Effector memory CD4-positive, alpha-beta T cell (primary cell): ENCODE measurements at places on chromosomes 12 and 14.
A peak's percentile ranks its signal among the peaks of the same experiment; 100 is the strongest.

- no peak for DNase-seq
These were observed 319.3 kb upstream of the SOX5 start for GRCh38 chr12:24268663-24269186.

DNA sequence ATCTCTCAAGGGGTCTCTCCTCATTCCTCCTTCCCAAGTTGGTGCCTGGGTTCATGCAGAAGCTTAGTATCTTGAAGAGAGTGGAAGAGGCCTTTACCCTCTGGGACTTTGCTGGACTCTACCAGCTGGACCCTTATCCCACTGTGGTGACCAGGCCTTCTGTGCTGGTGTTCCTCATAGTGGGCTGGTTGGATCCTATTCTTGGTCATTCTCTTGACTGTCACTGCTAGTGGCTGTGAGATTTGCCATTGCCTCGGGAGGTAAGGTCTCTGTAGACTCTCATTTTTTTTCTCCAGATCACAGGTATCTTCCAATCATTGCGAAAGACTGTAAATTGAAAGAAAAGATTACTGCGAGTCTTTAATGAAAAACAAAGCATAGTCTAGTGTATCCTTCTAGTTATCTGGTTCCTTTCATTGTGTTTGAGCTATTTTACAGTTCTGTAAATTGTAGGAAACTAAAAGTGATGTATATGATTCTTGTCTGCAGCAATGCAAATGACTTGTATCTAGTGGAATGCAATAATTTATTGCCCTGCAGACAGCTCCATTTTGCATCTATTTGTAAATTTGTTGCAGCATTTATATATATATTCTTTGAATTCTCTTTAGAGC lies 217.9 kb downstream of the AEBP2 start:
- DNase-seq, result no peak

- peak; percentile 48 for DNase-seq
- no peaks in the 10 kb centered on the region for H3K36me3 ChIP-seq
- H3K4me3 ChIP-seq, result peak overlapping the region; percentile 49
- H3K27ac ChIP-seq, result peak overlapping the region; percentile 65
- H3K4me1 ChIP-seq, result peaks cover 26% of the 10 kb centered on the region
These were observed 75.2 kb downstream of the PITPNM2 start for GRCh38 chr12:123075646-123076171.

- H3K27me3 ChIP-seq, result no peaks in the 10 kb centered on the region
- H3K27ac ChIP-seq, result no peak overlapping the region
- no peaks in the 10 kb centered on the region for H3K4me1 ChIP-seq
- DNase-seq, result no peak
- H3K4me3 ChIP-seq, result no peak overlapping the region
- H3K36me3 ChIP-seq, result no peaks in the 10 kb centered on the region
These were observed 400.6 kb downstream of the RGS6 start for GRCh38 chr14:72332871-72333270.

DNA sequence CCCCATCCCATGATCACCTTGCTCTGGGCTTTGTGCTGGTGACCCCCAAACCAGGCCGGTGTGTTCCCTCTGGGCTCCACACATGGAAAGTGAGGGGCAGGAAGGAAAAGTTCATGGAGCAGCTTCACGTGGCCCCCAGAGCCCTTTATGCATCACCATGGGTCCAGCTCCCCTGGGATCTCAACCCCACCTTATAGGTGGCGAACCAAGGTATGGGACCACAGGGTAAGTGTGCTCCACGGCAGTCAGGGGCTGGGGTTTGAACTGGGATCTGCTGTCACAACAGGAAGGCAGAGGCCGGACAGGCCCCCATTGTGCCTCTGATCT lies 7.4 kb upstream of the BEGAIN start:
- H3K4me1 ChIP-seq, result no peaks in the 10 kb centered on the region
- no peak overlapping the region for H3K4me3 ChIP-seq
- DNase-seq, result no peak
- no peaks in the 10 kb centered on the region for H3K36me3 ChIP-seq

DNA sequence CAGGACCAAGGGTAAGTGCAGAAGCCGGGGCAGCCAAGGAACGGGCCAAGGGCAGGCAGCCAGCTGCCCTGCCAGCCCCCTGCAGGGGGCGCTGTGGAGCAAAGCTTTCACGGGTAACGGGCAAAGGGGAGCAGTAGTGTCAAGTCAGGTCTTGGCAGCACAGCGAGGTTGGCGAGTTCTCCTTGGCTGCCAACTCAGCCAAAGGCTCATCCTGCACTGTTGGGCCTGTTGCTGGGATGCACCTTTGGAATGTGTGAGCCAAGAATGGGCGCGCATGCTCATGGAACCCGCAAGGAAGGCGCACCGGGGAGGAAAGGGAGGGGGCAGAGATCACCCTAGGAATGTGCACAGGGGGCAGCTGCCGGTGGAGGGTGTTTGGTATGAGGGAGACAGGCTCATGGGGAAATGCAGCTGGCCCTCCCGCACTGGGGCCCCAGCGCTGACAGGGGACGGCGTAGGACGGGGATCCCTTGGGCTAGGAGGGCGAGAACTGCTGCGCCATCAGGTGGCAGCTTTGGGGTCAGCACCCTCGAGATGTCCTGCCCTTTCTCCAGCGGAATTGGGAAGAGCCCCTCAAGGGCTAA lies 138.0 kb downstream of the ASCL4 start:
- H3K27me3 ChIP-seq, result peaks cover 7% of the 10 kb centered on the region
- peak; percentile 25 for DNase-seq
- no peak overlapping the region for H3K27ac ChIP-seq
- no peaks in the 10 kb centered on the region for H3K36me3 ChIP-seq
- no peaks in the 10 kb centered on the region for H3K4me1 ChIP-seq
- no peak overlapping the region for H3K4me3 ChIP-seq

- H3K4me3 ChIP-seq, result no peak overlapping the region
- no peak overlapping the region for H3K27ac ChIP-seq
- no peak for DNase-seq
- H3K27me3 ChIP-seq, result no peaks in the 10 kb centered on the region
These were observed 157.9 kb upstream of the GRIP1 start for GRCh38 chr12:66836623-66837310.

GRCh38 chr12:120000556-120000955 lies 11.5 kb downstream of the BICDL1 start:
- H3K36me3 ChIP-seq, result peaks cover 24% of the 10 kb centered on the region
- H3K4me3 ChIP-seq, result no peak overlapping the region
- H3K27ac ChIP-seq, result no peak overlapping the region
- DNase-seq, result no peak
- H3K4me1 ChIP-seq, result no peaks in the 10 kb centered on the region

GRCh38 chr12:48447755-48448154 lies 24.6 kb upstream of the ANP32D start:
- DNase-seq, result no peak
- H3K27me3 ChIP-seq, result no peaks in the 10 kb centered on the region
- no peak overlapping the region for H3K27ac ChIP-seq
- H3K4me3 ChIP-seq, result no peak overlapping the region
- no peaks in the 10 kb centered on the region for H3K36me3 ChIP-seq

DNA sequence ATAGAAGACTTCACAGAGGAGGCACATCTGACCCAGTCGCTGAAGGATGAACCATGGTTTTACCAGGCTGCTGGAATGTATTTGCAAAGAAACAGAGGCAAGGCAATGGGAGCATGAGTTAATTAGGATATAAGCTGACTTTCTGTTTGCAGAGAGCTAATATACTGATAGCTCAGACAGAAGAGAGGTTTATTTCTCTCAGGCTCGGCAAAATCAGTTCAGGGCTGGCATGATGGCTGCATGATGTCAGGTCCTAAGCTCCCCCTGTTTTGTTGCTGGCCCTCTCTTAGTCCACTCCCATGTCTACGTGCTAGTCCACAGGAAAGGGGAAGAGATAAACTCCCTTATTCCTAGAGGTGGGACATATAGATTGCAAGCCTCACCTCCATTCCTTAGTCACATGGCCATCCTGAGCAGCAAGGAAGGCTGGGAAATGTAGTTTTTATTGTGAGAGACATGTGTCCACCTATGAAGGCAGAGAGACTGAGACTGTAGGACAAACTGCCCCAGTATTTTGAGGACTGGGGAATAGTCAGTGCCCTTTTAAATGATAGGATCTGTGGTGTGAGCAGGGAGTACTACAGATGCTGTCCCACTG lies 224.5 kb downstream of the VRK1 start:
- no peak overlapping the region for H3K27ac ChIP-seq
- H3K27me3 ChIP-seq, result no peaks in the 10 kb centered on the region
- H3K4me1 ChIP-seq, result no peaks in the 10 kb centered on the region
- no peaks in the 10 kb centered on the region for H3K36me3 ChIP-seq

DNA sequence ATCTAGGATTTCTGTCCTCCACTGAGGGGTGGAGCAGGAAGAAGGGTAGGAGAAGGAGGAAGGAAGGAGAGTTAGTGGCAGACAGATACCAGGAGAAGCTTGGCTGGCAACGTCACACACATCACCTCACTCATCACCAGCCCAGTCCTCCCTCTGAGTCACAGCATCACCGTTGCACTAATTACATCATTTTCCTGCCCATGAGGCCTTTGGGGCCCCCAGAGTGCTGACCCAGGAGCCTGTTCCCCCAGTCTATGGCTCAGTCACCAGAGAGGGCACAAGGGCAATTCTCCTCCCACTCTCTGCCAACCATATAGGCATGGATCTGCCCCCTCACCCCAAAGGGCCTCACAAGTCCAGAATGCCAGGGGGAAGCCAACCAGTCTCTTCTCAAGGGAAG lies 4.6 kb downstream of the RND1 start:
- peaks cover 10% of the 10 kb centered on the region for H3K4me1 ChIP-seq
- peaks cover 12% of the 10 kb centered on the region for H3K27me3 ChIP-seq
- no peak overlapping the region for H3K27ac ChIP-seq
- DNase-seq, result no peak
- H3K36me3 ChIP-seq, result no peaks in the 10 kb centered on the region

GRCh38 chr12:56160193-56160763 lies 2.1 kb downstream of the MYL6 start:
- peaks cover 33% of the 10 kb centered on the region for H3K4me1 ChIP-seq
- H3K36me3 ChIP-seq, result peaks cover 43% of the 10 kb centered on the region
- no peaks in the 10 kb centered on the region for H3K27me3 ChIP-seq

DNA sequence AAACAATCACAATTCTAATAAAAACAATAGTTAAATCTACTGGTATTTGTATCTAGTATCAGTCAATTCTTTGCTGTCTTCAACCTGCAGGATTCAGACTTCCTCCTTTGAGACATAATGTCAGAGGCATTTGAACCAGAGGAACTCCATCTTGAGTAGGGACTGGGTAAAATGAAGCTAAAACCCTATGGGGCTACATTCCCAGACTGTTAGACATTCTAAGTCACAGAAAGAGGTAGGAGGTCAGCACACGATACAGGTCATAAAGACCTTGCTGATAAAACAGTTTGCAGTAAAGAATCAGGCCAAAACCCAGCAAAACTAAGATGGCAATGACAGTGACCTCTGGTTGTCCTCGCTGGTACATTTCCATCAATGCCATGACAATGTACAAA lies 48.2 kb upstream of the MAP3K9 start:
- no peak overlapping the region for H3K4me3 ChIP-seq
- H3K27ac ChIP-seq, result no peak overlapping the region
- H3K4me1 ChIP-seq, result no peaks in the 10 kb centered on the region
- H3K36me3 ChIP-seq, result no peaks in the 10 kb centered on the region

DNA sequence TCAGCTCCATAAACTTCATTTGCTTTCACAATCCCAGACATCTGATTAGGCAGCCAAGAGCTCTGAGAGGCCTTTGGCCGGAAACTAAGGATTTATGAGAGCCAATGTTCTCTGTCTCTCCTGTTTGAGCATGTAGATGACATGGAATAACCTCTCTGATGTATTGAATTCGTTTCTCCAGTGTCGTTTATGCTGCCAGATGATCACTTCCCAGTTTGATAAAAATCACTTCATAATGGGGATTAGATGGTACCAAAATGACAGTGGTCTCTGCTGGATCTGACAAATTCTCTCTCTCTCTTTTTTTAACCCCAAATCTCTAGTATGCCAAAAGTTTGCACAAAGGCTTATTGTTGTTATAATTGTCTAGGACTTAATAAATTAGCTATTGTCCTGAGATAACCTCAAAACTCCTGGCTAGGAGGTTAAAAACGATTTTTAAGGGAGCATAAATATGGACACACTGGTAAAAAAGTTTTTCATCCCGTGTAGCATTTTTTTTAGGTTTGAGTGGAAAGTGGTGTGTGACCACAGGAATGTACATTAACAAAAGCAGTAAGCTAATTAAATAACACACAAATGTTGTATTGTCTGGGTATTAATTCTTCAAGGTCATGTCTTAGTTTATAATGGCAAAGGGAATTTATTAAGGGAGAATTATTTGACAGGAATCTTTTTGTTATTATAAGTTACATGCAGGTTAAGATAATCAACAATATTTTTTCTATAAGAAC lies 82.6 kb upstream of the USP44 start:
- H3K27me3 ChIP-seq, result no peaks in the 10 kb centered on the region
- H3K4me3 ChIP-seq, result no peak overlapping the region
- no peaks in the 10 kb centered on the region for H3K4me1 ChIP-seq
- H3K36me3 ChIP-seq, result no peaks in the 10 kb centered on the region
- DNase-seq, result no peak
- no peak overlapping the region for H3K27ac ChIP-seq

DNA sequence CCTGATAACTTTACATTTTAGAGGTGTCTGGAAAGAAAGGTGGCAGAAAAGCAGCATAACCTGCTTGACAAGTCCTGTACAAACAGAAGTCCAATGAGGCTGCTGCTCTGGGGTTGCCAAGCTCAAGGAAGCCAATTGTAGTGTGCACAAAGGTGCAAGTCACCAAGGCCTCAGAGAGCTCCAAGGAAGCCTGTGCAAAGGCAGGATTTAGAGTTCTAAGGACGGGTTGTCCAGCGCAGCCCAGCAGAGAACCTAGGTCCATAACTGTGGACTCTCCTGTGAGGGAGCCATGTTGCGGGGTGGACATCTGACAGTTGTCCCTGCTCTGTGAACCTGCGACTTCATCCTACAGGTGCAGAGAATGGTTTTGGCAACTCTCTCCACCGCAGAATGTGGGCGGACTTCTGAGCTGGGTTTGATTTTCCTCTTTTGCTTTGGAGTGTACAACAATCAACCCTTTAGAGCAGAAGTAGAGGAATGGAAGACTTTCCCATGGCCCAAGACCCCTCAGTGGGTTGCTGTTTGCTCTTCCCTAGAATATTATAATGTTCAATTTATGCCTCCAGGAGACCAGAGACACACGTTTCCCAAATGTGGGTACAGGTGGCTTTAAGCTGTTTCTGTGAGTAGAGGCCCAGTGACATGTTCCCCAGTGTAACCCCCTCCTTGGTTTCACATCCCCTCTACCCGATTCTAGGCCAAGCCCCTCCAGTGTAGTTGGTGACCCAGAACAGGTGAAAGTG lies 81.0 kb downstream of the ETV6 start:
- H3K4me1 ChIP-seq, result peaks cover 47% of the 10 kb centered on the region
- H3K4me3 ChIP-seq, result no peak overlapping the region
- no peaks in the 10 kb centered on the region for H3K27me3 ChIP-seq

DNA sequence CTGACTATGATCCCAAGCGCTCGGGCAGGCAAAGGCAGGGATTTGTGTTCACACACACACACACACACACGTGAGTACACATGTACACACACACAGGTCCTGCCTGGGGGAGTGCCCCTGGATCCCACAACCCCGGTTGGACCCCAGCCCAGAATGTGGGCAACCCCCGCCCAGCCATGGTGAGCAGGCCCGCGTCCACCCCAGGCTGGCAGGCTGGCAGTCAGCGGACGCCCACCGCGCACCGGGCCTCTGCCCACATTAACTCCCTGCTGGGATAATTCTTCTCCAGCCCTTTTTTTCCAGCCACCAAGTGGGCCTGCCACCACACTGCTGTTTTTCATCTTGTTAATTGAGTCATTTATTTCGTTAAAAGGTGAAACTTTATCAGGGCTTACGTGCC lies 256.2 kb downstream of the BCL11B start:
- DNase-seq, result no peak
- H3K36me3 ChIP-seq, result no peaks in the 10 kb centered on the region
- H3K27ac ChIP-seq, result no peak overlapping the region
- H3K27me3 ChIP-seq, result no peaks in the 10 kb centered on the region
- H3K4me3 ChIP-seq, result no peak overlapping the region

GRCh38 chr14:32477396-32477795 lies 148.3 kb downstream of the AKAP6 start:
- H3K4me3 ChIP-seq, result no peak overlapping the region
- H3K27me3 ChIP-seq, result no peaks in the 10 kb centered on the region
- no peak for DNase-seq
